GM06990 (cell line): ENCODE measurements at places on chromosomes 4 and X.

- DNase-seq: no peak
These were observed 225.6 kb downstream of the FBXW7 start for GRCh38 chr4:152310257-152310656.

DNA sequence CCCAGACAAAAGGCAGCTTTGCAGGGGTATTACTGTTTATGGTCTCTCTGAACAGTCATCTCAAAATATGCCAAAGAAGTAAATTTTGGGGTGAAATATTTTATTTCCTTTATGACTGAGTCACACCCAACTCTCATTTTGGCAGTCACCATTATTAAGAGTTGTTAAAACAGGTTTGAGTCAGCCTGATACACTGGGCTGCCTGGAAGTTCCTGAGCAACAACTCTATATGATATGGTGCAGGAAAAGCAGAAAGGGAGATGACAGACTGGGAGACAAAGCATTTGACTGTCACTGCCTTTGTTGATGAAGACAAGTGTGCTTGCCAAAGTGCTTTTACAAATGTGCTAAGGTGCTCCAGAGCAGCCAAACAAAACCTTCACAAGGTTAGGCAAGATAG is 1263.5 kb downstream of the PCDH7 start:
- no peak for DNase-seq

DNA sequence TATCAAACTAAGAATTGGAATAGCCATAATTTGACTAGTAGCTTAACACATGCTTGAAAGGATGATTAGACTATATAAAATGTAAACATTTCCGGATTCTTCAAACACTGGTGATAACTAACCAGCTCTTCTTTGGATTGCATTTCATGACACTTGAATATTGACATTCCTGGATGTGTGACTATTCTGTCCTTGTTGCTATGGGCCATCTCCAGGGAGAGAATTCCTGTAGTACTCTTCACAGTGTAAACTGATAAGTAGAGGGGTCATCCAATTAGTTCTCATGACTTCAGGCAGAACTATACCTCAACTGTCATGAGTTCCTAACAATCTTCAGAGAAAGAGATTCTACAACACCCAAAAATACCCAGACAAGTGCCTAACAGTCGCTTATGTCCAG is 1026.7 kb upstream of the TENM3 start:
- DNase-seq: no peak

- no peak for DNase-seq
These were observed 272.6 kb upstream of the AGTR2 start for GRCh38 chrX:115897956-115898355.

DNA sequence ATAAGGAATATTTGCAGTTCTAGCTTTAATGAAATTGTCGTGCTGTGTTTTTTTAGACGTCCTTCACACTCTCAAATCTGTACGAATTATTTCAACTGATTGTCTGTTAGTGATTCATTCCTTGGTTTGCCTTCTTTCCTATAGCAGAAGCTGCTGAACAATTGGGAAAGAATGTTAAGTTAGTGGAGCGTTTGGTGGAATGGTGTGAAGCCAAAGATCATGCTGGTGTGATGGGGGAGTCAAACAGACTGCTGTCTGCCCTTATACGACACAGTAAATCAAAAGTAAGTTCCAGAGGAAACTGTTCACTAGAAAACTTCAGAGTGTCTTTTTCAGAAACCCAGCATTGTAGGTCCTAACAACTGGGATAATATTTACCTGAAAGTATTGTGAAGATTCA is 159.9 kb downstream of the RAP1GDS1 start:
- no peak for DNase-seq

- peak; percentile 83 for DNase-seq
These were observed 548 bp downstream of the TLR1 start for GRCh38 chr4:38803833-38804653.

GRCh38 chr4:31124008-31124585 is 403.9 kb downstream of the PCDH7 start:
- DNase-seq: no peak

- no peak for DNase-seq
These were observed 114.0 kb downstream of the STOX2 start for GRCh38 chr4:184019076-184019475.

GRCh38 chrX:69107231-69107739 is 58.0 kb downstream of the PJA1 start:
- DNase-seq: no peak

- no peak for DNase-seq
These were observed 54.6 kb downstream of the MTNR1A start for GRCh38 chr4:186500721-186501304.

DNA sequence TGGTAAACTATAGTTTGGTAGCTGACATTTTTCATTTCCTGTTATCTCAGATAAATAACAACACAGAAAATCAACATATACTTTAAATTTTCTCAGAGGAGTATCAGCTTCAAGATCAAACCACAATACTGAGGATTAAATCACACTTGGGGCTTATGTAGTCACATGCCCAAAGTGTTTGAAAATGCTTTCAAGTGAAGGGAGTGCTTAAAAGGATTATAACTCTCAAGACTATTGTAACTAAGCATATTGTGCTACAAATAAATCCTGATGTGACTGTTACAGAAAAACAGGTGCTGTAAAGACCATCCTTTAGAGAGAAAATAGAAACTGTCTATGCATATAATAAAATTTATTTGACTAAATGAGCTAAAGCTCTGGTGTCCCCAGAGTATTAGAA is 887.6 kb downstream of the ADGRL3 start:
- DNase-seq: no peak

DNA sequence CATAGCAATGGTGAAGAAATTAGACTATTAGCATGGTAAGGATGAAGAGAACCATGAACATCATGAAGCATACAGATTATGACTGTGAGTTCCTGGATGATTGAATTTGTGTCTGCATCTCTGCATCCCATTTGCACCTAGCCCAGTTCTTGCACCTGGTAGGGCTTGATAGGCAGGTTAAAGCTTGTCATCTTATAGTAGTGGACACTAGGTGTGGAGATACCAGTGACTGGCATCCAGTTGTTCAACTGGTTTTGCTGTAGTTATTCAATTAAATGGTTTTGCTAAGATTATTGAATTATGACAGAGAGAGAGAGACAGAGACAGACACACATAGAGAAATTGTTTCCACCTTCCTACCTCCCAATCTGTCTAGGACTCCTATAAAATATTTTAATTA is 5.0 kb downstream of the ADH7 start:
- DNase-seq: no peak

DNA sequence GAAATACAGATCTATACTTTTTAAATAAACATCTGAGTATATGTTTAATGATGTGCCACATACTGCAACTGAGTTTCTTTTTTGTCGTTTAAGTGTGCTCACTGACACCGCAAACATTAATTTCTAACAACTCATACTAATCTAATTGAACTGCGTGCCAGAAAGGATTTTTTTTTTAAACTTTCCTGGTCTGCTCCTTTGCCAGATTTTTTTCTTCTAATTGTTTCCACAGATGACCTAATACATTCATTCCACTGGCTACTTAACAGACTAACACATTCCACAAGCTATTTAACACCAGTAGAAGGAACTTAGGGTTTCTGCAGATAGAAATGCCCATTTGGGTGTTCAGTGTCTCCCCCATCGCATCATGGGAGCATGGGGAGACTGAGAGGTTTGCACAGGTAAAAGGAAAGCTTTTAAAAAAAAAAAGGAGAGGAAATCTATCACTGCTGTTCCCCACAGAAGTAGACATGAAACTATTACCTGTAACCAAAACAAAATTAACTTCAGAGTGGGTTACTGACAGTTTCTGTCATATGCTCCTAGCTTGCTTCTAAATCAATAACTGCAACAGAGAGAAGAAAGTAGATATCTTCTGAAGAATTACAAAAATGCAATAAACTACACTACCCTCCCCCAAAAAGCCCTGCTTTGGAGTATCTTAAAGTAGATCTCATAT is 31.6 kb downstream of the SH3KBP1 start:
- DNase-seq: no peak

- DNase-seq: no peak
These were observed 28.1 kb upstream of the HS6ST2 start for GRCh38 chrX:132986556-132986955.
